NCI-H1105 treated with DMSO at 0.1 percent for 48 hours (cell line): ENCODE measurements at places on chromosomes 1 and 21.

DNA sequence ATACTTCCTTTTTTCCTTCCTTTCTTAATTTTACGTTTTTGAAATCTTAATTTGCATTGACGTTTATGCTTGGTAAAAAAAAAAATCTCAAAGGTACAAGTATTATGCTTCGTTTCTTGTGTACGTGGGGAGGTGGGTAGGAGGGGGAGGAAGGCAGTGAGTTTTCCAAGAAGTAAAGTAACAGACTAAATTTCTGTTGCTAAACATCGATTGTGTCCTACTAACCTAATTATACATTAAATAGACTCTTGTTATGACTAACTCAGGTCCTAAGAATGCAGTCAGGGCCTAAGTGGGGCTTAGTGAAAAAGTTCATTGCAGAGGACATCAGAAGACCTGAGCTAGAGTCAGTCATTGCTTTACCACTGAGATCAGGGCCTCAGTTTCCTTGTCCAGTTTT lies 17.5 kb downstream of the NEK7 start:
- no peak for DNase-seq

- DNase-seq, result peak; percentile 71
These were observed 8.4 kb downstream of the FOXE3 start for GRCh38 chr1:47424336-47424982.

- no peak for DNase-seq
These were observed 449 bp downstream of the EPS15 start for GRCh38 chr1:51518586-51519047.

DNA sequence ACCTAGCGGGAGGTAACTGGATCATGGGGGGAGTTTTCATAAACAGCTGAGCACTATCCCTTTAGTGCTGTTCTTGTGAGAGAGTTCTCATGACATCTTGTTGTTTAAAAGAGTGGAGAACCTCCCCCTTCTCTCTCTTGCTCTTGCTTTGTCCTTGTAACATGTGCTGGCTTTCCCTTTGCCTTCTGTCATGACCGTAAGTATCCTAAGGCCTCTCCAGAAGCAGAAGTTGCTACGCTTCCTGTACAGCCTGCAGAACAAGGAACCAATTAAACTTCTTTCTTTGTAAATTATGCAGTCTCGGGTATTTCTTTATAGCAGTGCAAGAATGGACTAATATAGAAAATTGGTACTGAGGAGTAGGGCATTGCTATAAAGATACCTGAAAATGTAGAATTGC lies 515.6 kb downstream of the NEGR1 start:
- DNase-seq, result no peak

DNA sequence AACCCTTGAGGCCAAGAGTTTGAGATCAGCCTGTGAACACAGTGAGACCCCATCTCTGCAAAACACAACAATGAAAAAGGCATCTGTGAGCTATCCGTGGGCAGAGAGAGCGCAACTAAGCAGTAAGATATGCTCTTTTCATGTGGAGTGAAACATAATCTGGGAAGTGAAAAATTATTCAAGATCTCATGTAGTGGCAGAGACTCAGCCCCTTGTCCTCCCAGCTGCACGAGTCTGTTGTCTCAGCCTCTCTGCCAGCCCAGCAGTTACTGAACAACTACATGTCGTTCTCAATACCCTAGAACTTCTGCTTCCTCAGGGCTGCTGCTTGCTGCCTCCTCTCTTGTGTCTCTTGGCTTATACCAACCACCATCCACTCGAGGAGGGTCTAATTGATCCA lies 61.3 kb upstream of the WDR26 start:
- no peak for DNase-seq

GRCh38 chr1:32485554-32486255 lies 20.8 kb downstream of the ZBTB8B start:
- DNase-seq, result no peak

GRCh38 chr1:57883642-57883995 lies 459.8 kb upstream of the DAB1 start:
- no peak for DNase-seq

DNA sequence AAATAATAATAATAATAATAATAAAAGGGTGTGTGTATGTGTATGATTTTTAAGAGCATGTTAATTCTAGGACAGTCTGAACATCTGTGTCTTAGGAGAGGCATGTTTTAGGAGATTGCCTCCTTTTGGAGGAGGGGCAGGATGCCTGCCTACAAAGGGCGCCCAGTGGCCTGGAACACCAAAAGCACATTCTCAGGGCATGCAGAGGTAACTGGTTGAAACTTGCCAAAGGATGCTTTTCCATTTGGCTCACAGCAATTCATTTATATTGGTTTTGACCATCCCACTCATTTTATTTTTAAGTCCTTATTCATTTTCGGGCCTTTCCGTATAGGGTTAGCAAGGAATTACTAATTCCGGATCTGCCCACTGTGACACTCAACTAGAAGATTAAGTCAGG lies 21.1 kb upstream of the LAMC2 start:
- DNase-seq, result no peak

DNA sequence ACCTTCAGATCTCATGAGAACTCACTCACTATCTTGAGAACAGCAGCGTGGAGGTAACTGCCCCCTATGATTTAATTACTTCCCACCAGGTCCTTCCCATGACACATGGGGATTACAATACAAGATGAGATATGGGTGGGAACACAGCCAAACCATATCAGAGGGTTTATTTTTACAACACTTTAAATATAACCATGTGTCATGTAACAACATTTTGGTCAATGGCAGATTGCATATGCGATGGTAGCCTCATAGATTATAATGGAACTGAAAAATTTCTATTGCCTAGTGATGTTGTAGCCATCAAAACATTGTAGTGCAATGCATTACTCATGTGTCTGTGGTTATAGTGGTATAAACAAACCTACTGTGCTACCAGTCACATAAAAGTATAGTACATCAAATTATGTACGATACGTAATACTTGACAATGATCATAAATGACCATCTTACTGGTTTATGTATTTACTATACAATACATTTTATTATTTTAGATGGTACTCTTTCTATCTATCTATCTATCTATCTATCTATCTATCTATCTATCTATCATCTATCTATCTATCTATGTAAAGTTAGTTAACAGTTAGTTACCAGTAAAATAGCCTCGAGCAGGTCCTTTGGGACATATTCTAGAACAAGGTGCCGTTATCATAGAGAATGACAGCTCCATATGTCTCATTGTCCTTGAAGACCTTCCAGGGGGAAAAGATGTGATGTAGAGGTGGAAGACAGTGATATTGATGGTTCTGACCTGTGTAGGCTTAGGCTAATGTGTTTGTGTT lies 12.6 kb upstream of the S100B start:
- no peak for DNase-seq

- DNase-seq, result no peak
These were observed 95.4 kb upstream of the USP24 start for GRCh38 chr1:55310505-55310971.

GRCh38 chr1:5586629-5587028 lies 405.6 kb downstream of the NPHP4 start:
- DNase-seq, result no peak
